LHCN-M2 (cell line): ENCODE measurements at places on chromosomes 1 and 21.

DNA sequence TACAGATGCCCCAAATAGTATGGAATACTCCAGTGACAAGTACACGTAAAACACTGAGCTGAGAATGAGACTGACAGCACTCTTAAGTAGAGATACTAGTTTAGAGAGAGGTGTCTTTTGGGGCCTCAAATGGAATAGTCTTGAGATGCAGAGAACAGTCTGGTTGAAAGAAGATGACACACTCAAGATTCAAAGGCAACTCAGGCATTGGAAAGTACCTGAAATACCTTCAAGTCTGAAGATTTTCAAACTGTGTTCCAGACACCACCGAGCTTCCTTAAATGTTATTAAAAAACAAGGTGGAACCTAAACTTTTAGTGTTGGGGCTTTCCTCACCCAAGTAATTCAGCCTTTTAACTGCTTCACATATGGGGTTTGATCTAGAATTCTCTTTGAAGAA is 437.7 kb downstream of the OMA1 start:
- no peak for DNase-seq

- no peak for DNase-seq
These were observed 26.5 kb upstream of the SRP9 start for GRCh38 chr1:225750875-225751824.

DNA sequence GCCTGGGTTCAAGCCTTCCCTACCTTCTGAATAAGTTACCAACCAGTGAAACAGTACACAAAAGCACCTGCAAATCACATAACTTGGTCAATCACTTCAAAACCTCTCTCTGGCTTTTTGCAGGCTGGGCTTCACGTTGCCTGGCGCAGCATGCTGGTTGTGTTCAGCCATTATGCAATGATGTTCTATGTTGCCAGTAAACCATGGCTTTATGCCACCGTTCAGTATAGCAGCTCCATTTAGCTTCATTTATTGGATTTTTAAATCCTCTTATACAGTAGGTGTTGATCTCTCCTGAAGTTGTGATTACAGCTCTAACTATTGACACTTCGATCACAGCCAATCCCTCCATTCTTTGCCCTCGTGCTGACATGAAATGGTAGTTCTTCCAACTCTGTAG is 233.6 kb upstream of the PTBP2 start:
- DNase-seq: no peak

GRCh38 chr1:38776466-38777065 is 83.0 kb downstream of the RRAGC start:
- DNase-seq: no peak

DNA sequence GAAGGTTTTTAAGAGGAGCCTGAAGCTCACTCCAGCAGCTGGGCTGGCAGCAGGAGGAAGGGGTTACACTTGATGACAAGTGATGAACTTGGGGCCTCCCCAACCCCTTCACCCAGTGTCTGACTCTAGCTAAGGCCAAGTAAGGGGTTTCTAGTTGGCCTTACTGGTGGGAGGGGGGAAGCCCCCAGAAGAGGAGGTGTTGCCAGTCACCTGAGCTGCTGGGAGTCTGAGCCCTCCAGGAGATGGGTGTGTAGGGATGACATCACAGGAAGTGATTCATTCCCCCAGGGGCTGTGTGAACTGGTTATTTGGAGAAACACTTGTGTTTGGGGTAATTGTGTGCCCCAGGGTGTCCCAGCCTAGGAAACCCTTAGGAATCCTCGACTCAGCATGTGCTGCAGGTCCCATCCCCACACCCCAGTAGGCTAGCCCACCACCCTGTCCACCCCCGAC is 3.1 kb downstream of the PADI1 start:
- peak; percentile 79 for DNase-seq

DNA sequence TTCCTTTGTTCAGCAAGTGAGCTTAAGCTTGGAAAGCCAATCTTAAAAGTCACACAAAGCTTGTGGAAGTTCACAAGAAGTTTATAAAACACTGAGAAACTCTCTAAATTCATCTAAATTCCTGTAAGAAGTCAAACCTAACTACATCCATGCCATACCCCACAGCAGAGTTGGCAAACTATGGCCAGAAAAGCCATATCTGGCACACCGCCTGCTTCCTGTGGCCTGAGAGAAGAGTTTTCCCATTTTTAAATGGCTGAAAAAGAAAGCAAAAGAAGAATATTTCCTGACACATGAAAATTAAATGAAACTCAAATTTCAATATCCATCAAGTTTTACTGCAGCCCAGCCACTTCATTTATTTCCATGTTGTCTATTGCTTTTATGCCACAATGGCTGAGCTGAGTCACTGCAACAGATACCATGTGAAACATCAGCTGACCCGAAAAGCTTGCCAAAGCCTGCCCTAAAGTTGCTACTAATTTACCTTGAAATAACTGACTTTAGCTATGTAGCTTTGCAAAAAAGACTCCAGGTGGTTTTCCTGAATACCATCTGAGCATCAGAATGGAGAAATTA is 237.1 kb downstream of the SLC45A1 start:
- peak; percentile 66 for DNase-seq

GRCh38 chr1:145771056-145771455 is 51.8 kb downstream of the CD160 start:
- DNase-seq: no peak

- DNase-seq: no peak
These were observed 19.9 kb upstream of the TTC4 start for GRCh38 chr1:54695764-54696163.

DNA sequence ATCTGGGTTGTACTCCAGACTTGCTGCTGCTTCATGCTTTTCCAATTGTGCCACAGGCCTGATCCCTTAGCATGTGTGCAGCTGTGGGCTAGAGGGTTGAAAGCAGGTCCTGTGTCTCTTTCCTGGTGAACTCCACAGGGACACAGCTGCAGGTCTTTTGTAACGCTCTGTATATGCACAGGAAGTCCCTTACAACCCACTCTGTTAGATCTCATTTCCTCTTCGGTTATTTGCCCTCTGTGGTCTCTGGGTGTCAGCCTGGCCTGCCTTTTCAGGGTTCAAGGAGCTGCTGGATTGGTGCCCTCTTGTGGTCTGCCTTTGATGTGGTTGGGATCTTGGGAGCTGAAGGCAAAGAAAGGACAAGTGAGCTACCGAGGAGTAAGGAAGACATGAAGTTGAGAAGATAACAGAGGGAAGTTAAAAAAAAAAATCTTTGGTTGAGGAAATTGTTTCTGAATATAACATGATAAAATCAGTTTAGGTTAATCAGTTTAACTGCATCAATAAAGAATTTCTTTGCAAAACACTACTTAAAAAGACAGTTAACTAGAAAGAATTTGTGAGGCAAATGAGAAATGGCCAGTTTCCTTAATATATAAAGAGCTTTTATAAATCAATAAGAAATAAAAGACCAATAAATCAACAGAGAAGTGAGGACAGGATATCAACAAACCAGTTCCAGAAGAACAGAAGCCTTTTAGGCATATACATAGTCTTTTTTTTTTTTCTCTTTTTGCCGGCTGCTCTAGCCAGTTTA is 44.1 kb downstream of the UCK2 start:
- DNase-seq: peak; percentile 93

DNA sequence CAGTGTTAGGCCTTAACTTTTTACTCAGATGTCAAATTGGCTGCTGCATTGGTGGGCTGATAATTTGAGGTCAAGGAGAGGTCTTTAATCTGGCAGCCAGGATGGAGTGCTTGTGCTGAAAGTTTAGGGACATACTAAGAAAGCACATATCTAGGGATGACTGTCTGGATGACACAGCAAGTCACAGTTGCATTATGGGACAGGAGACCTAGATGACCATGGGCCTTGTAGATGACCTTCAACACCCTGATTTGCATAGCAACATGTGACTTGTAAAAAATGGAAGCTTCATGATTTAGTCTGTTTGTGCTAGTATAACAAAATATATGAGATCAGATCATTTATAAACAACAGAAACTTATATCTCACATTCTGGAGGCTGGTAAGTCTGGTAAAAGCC is 18.0 kb upstream of the HSD3B2 start:
- DNase-seq: no peak

- no peak for DNase-seq
These were observed 14.6 kb upstream of the SPSB1 start for GRCh38 chr1:9278116-9278515.

- no peak for DNase-seq
These were observed 290.7 kb downstream of the TM2D1 start for GRCh38 chr1:61434276-61434675.

GRCh38 chr1:103516693-103517092 is 8.8 kb upstream of the RNPC3 start:
- peak; percentile 44 for DNase-seq

DNA sequence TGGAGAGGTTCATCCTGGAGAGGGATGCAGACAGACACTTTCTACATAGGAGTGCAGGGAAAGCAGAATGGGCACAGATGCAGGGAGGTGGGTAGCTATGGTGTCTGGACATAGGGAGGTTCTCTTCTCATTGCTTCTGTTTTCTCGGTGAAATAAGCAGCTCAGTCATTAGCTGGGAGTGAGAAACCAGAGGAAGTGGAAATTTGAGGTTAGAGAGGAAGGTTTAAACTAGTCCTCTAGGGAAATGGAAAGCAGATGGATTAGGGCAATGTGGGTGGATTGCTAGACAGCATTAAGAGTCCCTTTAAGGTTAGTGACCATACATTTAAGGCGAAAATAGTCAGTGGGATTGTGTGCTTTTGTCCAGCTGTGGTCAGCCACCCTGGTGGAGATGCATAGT is 39.6 kb downstream of the MPZL1 start:
- DNase-seq: peak; percentile 19

DNA sequence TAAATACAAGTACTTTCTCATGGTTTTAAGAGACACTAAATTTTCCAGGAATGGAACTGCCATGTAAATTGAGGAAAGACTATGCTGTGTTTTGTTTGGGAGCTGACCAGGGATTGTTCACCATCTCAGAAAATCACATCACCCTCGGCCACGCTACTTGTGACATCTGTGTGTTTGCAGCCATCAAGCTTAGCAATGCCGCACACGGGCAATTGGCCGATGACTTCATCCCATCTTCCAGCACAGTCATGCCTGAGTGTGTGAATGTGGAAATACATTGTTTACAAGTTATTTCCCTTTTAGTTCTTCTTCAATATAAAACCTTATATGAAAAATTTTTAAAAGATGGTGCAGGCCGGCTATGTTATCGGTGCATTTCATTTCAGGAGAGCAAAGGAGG is 121.6 kb downstream of the GLIS1 start:
- DNase-seq: peak; percentile 29

DNA sequence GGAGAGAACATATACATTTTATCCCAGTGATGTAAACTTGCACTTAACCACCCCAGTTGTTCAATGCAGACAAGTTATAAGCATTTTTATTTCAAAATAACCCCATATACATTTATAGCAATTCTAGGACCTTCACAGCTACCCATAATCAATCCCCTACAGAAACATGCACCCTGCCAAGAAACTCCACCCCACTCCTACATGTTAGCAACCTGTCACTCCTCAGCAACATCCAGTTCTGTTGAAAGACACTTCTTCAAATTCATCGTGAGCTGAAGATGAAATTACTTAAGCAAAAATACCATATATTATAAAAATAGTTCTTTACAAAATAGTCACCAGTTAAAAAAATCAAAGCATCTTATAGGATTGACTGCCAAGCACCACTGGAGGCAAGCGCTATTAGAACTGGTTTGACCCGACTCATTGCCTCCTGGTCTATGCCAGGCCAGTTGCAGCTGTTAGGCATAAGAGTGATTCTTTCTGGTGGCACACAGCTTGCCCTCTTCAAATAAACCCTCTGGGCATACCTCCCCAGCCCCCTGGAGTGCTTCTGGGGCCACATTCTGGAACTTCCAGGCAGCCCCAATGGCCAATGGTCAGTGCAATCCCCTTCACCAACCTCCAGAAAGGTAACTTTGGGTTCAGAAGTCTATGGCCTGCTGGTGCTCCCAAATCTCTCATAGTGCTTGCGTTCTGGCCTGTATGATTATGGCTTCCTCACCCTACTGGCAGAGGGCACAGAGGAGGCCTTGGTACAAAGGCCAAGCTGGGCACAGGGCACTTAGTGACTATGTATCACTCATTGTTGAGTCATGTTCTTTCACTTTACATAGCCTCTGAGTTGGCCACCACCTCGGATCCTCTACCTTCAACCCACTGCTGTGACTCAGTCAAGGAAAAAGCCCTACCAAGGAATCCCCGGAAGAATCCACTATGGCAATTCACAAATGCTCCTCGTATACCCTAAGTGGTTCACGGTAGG is 72.2 kb upstream of the RALGPS2 start:
- DNase-seq: peak; percentile 68

GRCh38 chr1:104238991-104239390 is 489.3 kb downstream of the AMY1C start:
- DNase-seq: no peak

DNA sequence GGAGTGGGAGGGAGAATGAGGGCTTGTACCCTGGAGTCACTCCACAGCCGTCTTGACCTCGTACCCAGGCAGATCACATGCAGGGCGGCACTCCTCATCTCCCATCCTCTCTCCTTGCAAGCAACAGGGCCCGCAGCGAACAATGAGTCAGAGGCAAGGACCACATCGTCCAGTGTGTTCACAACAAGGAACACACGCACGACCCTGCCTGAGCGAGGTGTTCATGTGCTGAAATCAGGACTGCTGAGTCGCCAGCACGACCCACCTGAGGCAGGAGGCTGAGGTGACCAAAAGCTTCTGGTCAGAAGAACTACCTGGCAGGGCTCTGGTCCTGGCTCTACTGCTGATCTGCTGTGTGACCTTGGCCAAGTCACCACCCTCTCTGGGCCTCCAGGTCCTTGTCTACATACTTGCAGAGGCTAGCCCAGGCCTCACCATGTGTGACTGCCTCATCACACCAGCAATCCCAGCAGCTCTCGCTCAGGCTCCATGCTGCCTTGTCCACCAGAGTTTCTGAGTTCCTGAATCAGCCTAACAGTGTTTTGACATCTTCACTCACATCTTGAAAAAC is 78.0 kb downstream of the SSBP3 start:
- no peak for DNase-seq

- peak; percentile 9 for DNase-seq
These were observed 112.6 kb downstream of the MACF1 start for GRCh38 chr1:39317111-39317510.

DNA sequence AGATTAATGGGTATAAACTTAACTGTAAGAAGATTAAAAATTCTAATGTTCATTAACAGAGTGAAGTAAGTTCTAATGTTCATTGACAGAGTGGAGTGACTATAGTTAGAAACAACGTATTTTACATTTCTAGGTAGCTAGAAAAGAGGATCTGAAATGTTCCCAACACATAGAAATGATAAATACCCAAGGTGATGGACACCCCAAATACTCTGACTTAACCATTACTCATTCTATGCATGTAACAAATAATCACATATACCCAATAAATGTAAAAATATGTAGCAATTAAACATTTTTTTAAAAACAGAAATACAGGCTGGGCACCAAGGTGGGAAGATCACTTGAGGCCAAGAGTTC is 62.1 kb downstream of the ABL2 start:
- DNase-seq: no peak

- no peak for DNase-seq
These were observed 12.7 kb upstream of the S100A8 start for GRCh38 chr1:153403421-153404085.
